Neural crest cell (in vitro differentiated cells): ENCODE measurements at places on chromosomes 3 and 15.
A peak's percentile ranks its signal among the peaks of the same experiment; 100 is the strongest.

DNA sequence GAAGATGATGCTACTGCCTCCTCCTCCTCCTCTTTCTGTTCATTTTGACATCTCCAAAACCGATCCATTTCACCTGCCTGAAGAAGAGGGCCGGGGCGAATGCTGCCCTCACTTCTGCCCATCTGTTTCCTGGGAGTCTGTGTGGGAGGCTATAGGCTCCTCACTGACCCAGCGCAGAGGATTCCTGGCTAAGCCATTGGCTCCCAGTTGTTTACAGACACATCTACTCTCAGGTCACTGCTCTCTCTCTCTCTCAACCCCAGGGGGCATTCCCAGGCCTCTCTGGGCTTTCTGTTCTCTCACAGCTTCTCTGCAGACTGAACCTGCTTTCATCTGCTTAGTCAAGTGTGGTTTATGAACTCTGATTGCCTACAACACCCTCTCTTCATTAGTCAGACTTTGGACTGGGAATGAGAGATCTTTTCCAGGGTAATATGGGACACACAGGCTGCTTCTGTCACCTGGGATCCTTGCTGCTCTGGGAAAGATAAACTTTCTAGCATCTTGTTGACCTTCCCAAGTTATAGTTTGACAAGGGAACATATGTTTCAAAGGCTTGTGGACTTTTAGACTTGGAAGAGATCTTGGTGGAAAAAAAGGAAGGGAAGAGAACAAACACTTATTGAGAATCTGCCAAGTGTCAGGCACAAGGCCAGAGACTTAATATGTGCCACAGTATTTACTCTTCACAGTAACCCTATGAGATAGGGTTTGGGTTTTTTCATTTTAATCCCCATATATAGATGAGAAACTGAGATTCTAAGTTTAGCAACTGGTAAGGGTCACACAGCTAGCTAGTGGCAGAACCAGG is 30.2 kb upstream of the USP3 start:
- H3K36me3 ChIP-seq: no peaks in the 10 kb centered on the region
- no peak for DNase-seq
- peak overlapping the region; percentile 10 for H3K27ac ChIP-seq
- no peak overlapping the region for H3K4me3 ChIP-seq
- peaks cover 26% of the 10 kb centered on the region for H3K4me1 ChIP-seq

GRCh38 chr15:32677238-32677750 is 35.8 kb downstream of the SCG5 start:
- peaks cover 14% of the 10 kb centered on the region for H3K4me1 ChIP-seq
- no peaks in the 10 kb centered on the region for H3K27me3 ChIP-seq
- DNase-seq: no peak
- no peaks in the 10 kb centered on the region for H3K36me3 ChIP-seq
- no peak overlapping the region for H3K27ac ChIP-seq

DNA sequence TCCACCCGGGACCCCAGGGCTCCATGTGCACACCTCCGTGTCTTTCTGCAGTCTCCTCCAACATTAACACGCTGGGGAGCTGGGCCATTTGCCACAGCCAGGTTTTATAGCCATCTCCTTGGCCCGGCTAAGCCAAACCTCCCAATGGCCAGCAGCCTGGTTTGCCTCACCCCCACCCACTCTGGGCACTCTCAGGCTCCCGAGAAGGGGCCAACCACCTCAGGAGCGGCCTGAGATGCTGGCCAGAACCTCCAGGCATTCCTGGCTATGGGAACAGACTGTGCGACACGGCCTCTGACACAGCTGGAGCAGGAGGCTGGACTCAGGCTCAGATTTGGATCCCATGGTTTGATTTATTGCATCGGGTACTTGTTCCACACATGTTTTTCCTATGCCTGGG is 289.7 kb downstream of the RPLP1 start:
- H3K36me3 ChIP-seq: no peaks in the 10 kb centered on the region
- no peak overlapping the region for H3K27ac ChIP-seq
- no peak overlapping the region for H3K4me3 ChIP-seq
- H3K27me3 ChIP-seq: peaks cover 3% of the 10 kb centered on the region
- peaks cover 30% of the 10 kb centered on the region for H3K4me1 ChIP-seq

GRCh38 chr3:15063656-15064286 is 1.3 kb downstream of the MRPS25 start:
- H3K4me3 ChIP-seq: peak overlapping the region; percentile 97
- H3K27me3 ChIP-seq: no peaks in the 10 kb centered on the region
- no peak for DNase-seq
- H3K27ac ChIP-seq: no peak overlapping the region
- H3K36me3 ChIP-seq: peaks cover 23% of the 10 kb centered on the region

DNA sequence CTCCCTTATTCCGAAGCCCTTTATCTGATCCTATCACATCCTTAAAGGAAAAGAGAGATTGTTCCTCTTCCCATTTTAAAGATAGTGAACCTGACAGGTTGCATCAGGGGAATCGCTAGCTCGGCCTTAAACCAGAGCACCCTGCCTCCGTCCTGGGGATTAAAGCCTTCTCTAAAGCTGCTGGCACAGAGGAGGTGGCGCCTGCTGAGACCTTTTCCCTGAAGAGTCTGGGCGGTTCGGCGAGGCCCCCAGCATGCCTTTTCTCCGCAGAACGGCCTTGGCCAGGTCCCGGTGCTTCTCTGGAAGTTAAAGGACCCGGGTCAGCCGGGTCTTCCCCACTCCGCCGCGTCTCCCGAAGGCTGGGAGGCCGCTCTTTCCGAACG is 593 bp downstream of the FAM219B start:
- peak overlapping the region; percentile 70 for H3K27ac ChIP-seq
- peaks cover 41% of the 10 kb centered on the region for H3K4me1 ChIP-seq
- DNase-seq: no peak
- no peaks in the 10 kb centered on the region for H3K27me3 ChIP-seq
- H3K4me3 ChIP-seq: peak overlapping the region; percentile 93
- H3K36me3 ChIP-seq: peaks cover 21% of the 10 kb centered on the region

- no peak overlapping the region for H3K4me3 ChIP-seq
- peaks cover 7% of the 10 kb centered on the region for H3K36me3 ChIP-seq
- no peaks in the 10 kb centered on the region for H3K27me3 ChIP-seq
- H3K27ac ChIP-seq: no peak overlapping the region
- DNase-seq: no peak
- H3K4me1 ChIP-seq: no peaks in the 10 kb centered on the region
Measured at GRCh38 chr3:57815036-57815435, 58.9 kb downstream of the SLMAP start.

GRCh38 chr3:138923531-138923994 is 23.4 kb downstream of the FOXL2 start:
- no peak overlapping the region for H3K4me3 ChIP-seq
- no peaks in the 10 kb centered on the region for H3K4me1 ChIP-seq
- no peak overlapping the region for H3K27ac ChIP-seq
- DNase-seq: peak; percentile 91
- no peaks in the 10 kb centered on the region for H3K36me3 ChIP-seq

GRCh38 chr15:34900748-34901147 is 68.8 kb downstream of the AQR start:
- peaks cover 14% of the 10 kb centered on the region for H3K36me3 ChIP-seq
- no peak for DNase-seq
- H3K27me3 ChIP-seq: no peaks in the 10 kb centered on the region
- H3K4me3 ChIP-seq: no peak overlapping the region

DNA sequence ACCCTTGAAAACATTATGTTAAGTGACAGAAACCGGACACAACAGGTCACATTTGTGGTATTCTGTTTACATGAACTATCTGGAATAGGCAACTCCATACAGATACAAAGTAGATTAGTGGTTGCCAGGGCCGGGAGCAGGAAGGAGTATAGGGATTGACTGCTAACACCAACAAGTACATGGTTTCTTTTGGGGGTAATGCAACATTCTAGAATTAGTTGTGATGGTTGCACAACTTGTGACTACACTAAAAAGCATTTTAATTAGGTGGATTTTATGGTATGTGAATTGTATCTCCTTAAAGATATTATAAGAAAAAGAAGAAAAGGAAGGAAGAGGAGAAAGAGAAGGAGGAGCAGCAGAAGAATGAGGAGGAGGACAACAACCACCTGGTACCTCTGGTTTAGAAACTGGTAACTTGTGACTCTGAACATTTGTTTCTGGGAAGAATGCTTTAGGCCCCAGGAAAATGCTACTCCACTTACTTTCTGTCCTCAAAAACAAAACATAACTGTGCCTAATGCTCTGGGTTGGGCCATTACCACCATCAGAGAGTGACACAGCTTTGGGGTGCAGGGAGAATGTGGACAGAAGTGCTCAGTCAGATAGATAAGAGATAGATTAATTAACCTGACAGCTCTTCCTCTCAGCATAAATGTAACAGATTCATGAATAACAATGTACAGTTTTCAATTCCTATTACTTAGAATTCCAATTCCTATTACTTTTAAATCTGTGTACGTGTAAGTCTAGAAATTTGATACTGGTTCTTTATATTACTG is 20.3 kb downstream of the SETMAR start:
- no peaks in the 10 kb centered on the region for H3K4me1 ChIP-seq
- peaks cover 11% of the 10 kb centered on the region for H3K36me3 ChIP-seq
- no peak for DNase-seq

- H3K4me3 ChIP-seq: no peak overlapping the region
- H3K4me1 ChIP-seq: peaks cover 16% of the 10 kb centered on the region
- no peaks in the 10 kb centered on the region for H3K36me3 ChIP-seq
- H3K27me3 ChIP-seq: no peaks in the 10 kb centered on the region
- H3K27ac ChIP-seq: no peak overlapping the region
Measured at GRCh38 chr15:64251121-64251520, 88.3 kb upstream of the PPIB start.

DNA sequence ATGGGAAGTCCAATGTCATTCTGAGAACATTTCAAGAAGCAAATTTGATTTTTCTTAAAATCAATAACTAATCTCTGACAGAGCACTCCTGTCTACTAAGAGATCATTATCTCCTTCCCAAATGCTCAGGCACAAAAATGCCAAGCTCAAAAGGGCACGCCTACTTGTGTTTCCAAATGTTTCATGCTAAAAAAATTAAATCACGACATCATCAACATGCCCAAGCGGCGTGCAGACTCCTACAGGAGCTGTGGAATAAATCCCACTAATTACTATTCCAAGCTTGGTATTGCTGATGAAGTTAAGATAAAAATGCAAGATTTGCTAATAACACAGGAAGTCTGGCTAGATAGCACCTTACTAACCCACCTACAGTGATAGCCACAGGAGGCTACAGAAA is 140.8 kb downstream of the OSBPL10 start:
- no peaks in the 10 kb centered on the region for H3K27me3 ChIP-seq
- H3K4me1 ChIP-seq: no peaks in the 10 kb centered on the region
- no peak for DNase-seq
- H3K36me3 ChIP-seq: no peaks in the 10 kb centered on the region

DNA sequence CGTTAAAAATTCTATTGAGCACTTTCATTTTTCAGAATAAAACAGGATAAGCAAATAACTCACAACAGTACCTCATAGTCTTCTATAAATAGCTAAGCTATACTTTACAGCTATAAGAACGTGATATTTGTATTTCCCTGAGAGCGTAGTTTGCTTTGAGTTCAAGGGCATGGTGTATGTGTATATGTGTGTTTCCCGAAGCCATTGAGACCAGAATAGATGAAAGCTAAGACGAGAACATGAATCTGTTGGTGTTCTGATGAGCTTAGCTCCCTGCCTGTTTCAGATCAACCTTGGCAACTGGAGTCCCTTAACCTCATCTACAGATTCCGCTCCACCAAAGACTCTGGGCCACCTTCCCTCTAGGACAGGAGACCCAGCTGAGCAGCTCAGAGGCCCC is 59.5 kb upstream of the MCF2L2 start:
- peaks cover 9% of the 10 kb centered on the region for H3K4me1 ChIP-seq
- no peak for DNase-seq
- no peaks in the 10 kb centered on the region for H3K27me3 ChIP-seq
- H3K36me3 ChIP-seq: no peaks in the 10 kb centered on the region
- H3K27ac ChIP-seq: no peak overlapping the region
- H3K4me3 ChIP-seq: no peak overlapping the region

- no peaks in the 10 kb centered on the region for H3K36me3 ChIP-seq
- H3K4me3 ChIP-seq: no peak overlapping the region
- peak overlapping the region; percentile 75 for H3K27ac ChIP-seq
- no peaks in the 10 kb centered on the region for H3K27me3 ChIP-seq
Measured at GRCh38 chr3:155326901-155327300, 33.4 kb upstream of the STRIT1 start.
